Calu3 (cell line): ENCODE measurements at places on chromosomes 3 and 15.

- DNase-seq: peak; percentile 22
Observed at GRCh38 chr15:62469874-62470688, 305.0 kb upstream of the C2CD4B start.

GRCh38 chr3:4656059-4656458 is 162.9 kb downstream of the ITPR1 start:
- DNase-seq: peak; percentile 72

DNA sequence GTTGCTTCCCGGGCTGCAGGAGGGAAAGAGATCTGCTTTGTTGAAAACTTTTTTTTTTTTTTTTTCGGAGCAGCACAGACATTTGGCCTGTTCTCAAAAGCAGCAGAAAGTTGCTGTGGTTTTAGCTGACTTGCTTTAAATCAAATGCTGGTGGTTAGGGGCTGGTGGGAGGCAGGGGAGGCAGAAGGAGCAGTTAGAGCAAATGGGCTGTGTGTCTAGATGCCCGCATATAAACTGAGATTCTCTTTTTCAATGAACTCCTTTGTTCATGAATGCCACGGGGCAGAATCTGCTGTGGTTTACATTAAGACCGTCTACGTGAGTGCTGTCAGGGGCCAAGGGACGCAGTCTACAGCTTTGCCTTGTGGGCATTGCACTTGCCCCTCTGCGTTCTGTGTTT is 95.9 kb downstream of the FLNB start:
- no peak for DNase-seq

DNA sequence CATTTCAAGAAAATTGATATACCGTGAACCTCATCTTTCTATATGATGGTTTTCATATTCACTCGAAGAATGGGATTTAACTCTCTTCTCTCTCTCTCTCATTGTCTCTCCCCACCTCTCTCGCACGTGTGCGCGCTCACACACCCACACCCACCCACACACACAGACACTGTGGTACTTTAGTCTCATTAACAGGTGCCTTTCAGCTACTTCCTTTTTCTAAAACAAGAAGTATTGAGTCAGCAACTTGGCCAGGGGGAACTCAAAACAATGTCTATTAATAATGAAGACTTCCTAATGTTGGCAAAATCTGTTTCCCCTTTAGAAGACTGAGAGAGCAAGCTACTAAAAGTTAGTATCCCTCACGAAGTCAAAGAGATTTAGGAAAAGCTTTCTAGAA is 150.7 kb downstream of the TMCO5A start:
- no peak for DNase-seq
